Panc1 (cell line): ENCODE measurements at places on chromosomes 2 and 18.

- DNase-seq: no peak
Observed at GRCh38 chr2:146754606-146755005, 1090.2 kb upstream of the ACVR2A start.

GRCh38 chr2:172095146-172095904, 7.4 kb downstream of the DLX2 start:
- DNase-seq: no peak

- no peak for DNase-seq
Observed at GRCh38 chr2:170660409-170660808, 54.7 kb upstream of the SP5 start.

DNA sequence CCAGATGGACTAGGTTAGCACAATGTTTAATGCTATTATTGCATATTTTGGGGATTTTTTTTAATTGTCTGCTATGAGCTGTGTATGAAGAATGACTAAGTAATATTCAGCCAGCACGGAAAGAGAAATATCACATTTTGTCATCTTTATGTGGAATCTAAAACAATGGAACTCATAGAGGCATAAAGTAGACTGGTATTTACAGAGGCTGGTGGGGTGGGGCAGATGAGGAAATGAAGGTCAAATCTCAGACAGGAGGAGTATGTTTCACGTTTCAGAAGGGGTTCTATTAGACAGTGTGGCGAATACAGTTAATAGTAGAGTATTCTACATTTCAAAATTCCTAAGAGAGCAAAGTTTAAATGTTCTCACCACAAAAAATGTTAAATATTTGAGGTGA, 4.7 kb downstream of the CDH19 start:
- no peak for DNase-seq

DNA sequence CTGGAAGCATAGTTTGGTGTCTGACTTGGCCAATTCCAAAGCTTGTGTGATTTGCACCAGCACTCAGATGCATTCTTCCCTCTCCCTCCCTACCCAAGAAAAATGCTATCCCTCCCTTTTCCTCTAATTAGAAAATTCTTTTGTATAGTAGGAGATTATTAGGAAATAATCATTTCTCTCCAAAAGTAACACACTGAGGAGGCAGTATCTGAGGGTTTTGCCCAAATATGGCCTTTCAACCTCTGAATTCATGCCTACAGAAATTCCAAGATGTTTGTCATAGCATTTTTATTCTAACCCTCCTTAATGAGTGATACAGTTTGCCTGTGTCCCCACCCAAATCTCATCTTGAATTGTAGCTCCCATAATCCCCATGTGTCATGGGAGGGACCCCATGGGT, 5.0 kb upstream of the TMEM18 start:
- no peak for DNase-seq

DNA sequence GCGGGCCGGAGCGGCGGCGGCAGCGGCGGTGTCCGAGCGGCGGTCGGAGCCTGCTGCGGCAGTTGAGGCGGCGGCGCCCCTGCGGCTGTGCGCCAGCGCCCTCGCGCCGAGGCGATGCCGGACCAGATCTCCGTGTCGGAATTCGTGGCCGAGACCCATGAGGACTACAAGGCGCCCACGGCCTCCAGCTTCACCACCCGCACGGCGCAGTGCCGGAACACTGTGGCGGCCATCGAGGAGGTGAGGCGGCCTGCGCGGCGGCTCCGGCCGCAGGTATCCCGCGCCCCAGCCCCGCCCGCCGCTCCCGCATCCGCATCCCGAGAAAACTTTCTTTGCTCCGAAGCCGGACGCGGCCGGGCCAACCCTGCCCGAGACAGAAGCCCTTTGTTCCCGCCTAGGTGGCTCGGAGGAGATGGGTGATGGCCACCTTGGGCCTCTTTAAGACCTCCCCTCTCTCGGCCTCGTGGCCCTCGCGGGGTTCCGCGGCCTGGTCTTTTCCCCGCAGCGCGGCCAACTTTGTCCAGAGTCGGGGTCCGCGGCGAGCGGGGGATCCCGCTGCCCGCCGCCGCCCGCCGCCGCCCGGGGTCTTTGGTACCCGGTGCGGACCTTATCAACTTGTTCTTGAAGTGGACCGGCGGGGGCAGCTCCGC, 504 bp downstream of the ASAP2 start:
- no peak for DNase-seq

DNA sequence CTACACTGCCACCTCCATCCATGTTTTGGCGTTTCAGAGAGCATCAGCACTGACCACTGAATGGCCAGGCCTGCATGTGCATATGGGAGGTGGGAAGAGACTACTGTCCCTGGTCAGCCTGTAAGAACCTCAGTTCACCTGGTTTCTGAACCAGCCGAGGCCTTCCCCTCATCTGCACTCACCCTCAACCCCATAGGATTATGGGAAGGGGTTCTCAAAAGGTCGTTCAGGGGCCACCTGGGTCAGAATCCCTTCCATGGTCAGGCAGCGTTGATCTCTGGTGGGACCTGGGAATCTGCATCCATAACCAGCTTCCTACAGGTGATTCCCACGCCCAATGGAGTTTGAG, 36.7 kb downstream of the TET3 start:
- DNase-seq: no peak

DNA sequence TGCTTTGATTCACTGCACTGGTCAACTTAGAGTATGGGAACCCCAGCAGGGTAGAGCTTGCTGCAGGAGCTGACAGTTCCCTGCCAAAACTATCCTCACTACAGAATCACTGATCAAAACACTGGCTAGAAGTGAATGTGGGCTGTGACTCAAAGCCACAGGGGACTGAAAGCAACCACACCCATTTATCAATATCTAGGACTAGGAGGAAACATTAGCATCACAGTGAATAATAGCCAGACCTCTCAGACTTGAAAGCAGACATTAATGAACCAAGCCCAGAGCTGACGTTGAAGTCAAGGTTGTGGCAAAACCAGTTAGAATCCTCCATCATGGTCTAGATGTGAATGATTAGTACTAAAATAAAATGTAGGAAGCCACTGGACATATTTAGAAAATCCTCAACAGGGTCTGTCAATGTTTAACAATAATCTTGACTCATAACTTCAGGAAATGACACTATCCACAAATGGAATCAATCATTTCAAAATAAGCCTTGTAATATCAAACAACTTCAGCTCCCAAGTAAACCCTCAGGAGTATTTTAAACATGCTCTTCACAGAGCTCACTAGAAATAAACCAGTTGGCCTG, 131.4 kb downstream of the CDH20 start:
- DNase-seq: no peak

DNA sequence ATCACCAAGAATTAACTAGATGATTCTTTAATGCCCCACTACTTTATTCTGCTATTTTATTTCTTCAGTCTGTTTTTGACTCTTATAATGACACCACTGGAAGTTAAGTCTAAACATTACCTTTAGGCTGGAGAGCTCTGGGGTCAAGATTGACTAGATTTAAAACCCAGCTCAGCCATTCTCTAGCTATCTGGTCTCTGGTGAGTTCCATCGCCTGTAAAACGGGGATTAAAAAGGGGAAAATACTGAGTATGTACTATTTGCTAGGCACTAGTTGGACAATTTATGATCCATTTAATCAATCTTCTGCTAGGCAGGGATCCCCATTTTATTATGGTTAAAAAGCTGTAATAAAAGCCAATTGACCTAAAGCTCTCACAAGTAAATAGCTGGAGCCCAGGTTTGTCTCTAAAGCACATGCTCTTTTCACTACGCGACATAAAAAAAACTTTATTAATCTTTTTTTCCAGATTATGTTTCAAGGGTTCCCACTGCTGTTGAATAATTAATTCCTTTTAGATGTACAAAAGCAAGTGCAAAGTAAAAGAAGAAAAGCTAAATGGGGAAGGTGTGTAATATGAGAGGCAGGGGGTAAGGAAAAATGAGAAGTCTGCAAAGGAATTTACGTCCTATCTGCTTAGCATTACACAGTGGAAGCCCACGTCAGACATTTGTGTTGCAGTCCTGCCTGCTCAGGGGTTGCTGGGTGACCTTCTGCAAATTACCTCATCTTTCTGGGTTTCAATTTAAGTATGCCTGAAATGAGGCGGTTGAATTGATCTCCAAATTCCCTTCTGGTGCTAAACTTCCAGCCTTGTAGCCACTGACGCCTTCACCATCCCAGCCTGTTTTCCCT, 918 bp upstream of the NABP1 start:
- DNase-seq: no peak

- no peak for DNase-seq
Observed at GRCh38 chr18:34758378-34758948, 48.4 kb downstream of the DTNA start.

- DNase-seq: no peak
Observed at GRCh38 chr2:51723691-51724090, 691.8 kb upstream of the NRXN1 start.

DNA sequence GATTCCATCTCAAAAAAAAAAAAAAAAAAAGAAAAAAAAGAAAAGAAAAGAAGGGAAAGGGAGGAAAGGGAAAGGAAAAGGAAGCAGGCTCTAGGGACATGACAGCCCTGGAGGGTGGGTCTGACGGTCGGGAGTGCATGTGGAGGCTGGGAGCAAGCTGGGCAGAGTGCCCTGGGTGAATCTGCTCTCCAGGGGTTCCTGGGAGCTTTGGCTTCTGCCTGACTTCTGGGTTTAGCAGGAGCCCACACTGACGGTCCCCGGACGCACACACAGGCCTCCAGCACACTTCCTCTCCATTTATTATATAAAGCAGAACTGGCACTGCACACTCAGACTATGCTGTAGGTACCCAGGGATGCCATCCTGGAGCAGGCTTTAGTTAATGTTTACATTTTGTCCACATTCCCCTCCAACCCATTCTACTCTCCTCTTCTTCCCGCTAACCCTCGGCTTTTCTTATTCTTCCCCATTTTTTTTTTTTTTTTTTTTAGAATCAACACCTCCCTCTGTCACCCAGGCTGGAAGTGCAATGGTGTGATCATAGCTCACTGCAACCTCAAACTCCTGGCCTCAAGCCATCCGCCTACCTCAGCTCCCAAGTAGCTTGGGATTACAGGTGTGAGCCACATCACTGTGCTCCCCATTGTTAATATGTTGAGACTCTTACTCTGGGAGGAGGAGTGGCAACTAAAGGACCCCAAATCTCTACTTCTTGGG, 151.1 kb upstream of the SLC1A4 start:
- DNase-seq: no peak

GRCh38 chr2:75493230-75493629, 67.5 kb downstream of the EVA1A start:
- no peak for DNase-seq

- no peak for DNase-seq
Observed at GRCh38 chr2:220300806-220301205, 673.4 kb downstream of the SLC4A3 start.

DNA sequence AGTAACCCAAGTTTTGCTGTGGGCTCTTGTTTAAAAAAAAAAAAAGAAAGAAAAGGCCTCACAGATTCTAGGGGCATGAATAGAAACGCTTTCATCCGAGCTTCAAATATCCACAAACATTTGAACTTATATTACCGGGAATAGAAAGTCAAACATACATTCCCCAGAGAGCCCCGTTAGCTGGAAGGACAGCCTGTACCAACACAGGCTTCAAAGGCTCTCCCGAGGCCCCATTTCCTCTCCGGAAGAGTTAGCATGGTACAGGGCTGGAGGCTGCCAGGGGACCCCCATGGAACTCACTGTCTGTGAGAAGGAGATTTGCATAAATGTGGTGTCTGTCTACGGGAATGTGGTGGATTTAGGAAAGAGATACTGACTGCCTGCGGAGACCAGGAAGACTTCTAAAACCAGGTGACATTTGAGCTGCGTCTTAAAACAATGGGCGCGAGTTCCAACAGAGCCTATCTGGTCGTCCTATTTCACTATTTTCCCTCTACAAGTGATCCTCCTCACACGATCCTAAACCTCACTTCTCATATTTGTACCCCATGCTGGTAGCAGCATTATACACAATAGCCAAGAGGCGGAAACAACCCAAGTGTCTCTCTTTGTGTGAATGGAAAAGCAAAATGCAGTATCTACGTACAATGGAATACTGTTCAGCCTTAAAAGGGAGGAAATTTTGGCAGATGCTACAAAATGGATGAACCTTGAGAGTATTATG, 820 bp upstream of the MATN3 start:
- no peak for DNase-seq
